IPS-NIHi11 (cell line): ENCODE measurements at places on chromosomes 3 and 15.

DNA sequence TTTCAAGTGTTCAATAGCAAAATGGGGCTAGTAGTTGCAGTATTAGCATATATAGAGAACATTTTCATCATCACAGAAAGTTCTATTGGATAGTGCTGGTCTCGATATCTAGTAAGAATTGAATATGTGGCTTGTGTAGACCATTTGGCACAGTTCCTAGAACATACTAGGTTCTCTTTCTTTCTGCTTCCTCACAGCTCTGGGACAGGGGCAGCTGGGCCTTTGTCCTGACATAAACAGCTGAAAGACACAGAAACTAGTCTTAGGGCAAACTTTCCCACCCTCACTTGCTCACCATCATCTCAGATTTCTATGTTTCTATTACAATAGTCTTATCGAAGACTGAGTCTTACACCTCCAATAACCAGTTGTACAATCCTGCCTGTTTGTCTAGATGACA is 63.7 kb upstream of the DLG1 start:
- DNase-seq: no peak

GRCh38 chr3:116264546-116265319 is 180.6 kb downstream of the LSAMP start:
- DNase-seq: no peak

- DNase-seq: no peak
Observed at GRCh38 chr3:72137865-72138861, 353.2 kb upstream of the PROK2 start.

GRCh38 chr15:69539345-69539744 is 86.7 kb downstream of the RPLP1 start:
- no peak for DNase-seq

DNA sequence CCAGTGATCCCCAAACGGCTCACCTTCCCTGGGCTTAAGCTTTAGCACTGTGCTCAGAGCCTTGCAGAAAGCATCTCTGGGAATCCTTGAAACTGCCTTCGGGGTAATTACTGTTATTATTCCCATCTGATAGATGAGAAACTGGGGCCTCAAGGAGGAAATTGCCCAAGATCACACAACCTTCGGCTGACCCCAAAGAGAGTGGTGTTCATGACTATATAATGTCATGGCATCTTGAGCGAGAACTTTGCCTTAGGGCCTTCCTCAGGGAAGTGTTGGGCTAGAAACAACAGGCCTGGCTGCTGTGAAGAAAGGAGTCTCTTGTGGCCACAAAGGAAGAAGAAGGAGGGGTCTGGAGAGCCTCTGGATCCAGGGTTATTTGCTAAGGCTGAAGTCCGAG is 388.7 kb upstream of the CFAP20DC start:
- no peak for DNase-seq

DNA sequence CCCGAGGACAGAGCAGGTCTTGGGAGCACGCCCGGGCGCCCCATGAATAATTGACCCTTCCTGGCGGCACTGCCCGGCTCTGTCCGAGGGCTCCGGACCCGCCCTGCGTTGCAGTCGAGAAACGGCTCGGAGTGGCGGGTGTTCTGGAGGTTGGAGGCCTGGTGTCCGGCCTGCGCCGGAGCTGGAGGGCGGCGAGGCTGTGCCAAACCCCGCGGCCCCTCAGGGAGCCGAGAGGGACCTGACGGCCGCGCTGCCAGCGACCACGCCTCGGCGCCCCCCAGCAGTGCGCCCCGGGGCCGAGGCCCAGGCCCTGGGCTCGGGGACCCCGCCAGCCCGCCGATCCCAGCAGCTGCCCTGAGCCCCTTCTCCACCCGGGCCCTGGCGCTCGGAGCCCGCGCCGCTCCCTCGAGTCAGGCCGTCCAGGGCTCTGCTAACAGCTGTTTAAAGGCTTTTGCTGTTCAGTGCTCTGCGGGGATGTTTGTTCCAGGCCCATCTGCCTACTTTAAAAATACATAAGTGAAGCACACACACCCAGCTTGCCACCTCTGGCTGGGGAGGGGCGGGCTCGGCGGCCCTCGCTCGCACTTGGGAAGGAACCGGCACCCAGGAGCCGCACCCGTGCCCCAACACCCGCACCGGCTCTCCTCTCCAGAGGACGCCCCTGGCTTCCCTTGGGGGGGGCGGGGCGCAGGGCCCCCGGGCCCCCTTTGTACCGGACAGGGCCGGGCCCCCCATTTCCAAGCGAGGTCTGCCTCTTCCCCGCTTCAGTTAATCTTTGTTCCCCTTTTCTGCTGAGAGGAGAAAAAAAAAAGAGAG is 730 bp upstream of the ZNF710 start:
- DNase-seq: peak; percentile 51
